Activated naive CD4-positive, alpha-beta T cell treated with anti-CD3 and anti-CD28 coated beads for 36 hours (primary cell): ENCODE measurements at places on chromosomes 3 and 15.
A peak's percentile ranks its signal among the peaks of the same experiment; 100 is the strongest.

GRCh38 chr3:183892610-183893214, 8.0 kb upstream of the PARL start:
- no peak for DNase-seq
- H3K27ac ChIP-seq, result no peak overlapping the region
- H3K4me3 ChIP-seq, result no peak overlapping the region
- H3K36me3 ChIP-seq, result no peaks in the 10 kb centered on the region
- H3K4me1 ChIP-seq, result peaks cover 3% of the 10 kb centered on the region

DNA sequence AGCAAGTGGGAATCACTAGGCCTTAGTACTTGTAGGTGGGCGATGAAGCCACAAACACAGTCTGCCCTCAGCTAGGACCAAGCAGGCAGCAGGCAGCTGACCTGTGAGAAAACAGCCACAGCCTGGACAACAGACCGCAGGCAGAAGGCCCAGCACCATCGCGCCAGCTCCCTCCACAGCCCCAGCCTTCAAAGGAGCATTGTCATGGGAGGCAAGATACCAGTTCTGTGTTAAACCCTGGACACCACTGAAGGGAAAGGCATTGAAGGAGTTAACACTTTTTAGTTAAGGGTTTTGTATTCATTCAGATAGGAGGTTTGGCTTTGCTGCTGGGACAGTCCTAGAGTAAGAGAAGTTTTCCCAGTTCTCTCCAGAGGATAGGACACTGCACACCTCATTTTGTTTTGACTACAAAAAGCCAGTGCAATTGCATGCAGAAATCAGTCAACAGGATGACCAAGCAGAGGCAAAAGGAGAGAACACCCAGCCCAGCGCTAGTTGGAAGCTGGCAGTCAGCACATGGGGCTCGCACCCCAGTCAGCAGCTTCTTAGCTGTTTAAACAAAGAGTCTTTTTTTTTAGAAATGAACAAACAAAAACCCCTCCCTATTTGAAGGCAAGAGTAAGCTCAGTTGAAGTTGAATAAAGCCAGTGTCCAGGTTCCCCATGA, 286.1 kb upstream of the TPM1 start:
- no peaks in the 10 kb centered on the region for H3K36me3 ChIP-seq
- no peak overlapping the region for H3K4me3 ChIP-seq
- no peak overlapping the region for H3K27ac ChIP-seq
- peaks cover 3% of the 10 kb centered on the region for H3K27me3 ChIP-seq

DNA sequence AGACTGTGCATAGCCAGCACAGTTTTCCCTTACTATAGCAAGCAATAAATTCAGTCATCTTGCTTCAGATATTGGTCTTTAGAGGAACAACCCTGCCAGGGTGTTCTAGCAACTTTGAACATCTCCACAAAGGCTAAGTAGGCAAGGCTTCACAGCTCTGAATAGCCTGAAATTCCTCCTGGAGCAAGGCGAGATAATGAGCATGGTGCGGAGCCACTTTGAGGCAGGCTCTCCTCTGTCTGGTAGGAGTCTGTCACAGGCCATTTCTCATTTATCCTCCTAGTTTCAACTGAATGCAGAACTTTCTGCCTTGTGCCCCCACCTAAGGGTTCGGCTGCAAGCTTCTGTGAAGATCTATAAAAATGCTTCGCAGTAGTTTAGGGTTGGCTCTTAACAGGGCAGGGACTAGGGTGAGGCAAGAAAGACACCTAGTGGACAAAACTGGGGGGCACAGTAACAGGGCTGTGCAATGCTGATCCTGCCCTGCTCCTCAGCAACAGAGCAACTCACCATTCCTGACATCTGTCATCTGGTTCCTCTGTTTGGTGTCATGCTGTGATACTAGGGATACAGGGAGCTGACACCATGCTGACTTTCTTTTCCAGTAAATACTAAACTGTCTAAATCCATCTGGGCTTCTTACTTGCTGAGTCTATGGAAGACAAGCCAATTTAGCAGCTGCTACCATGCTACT, 16.6 kb upstream of the EHHADH start:
- H3K36me3 ChIP-seq, result no peaks in the 10 kb centered on the region
- peak; percentile 8 for DNase-seq
- H3K27me3 ChIP-seq, result peaks cover 25% of the 10 kb centered on the region
- H3K27ac ChIP-seq, result no peak overlapping the region

DNA sequence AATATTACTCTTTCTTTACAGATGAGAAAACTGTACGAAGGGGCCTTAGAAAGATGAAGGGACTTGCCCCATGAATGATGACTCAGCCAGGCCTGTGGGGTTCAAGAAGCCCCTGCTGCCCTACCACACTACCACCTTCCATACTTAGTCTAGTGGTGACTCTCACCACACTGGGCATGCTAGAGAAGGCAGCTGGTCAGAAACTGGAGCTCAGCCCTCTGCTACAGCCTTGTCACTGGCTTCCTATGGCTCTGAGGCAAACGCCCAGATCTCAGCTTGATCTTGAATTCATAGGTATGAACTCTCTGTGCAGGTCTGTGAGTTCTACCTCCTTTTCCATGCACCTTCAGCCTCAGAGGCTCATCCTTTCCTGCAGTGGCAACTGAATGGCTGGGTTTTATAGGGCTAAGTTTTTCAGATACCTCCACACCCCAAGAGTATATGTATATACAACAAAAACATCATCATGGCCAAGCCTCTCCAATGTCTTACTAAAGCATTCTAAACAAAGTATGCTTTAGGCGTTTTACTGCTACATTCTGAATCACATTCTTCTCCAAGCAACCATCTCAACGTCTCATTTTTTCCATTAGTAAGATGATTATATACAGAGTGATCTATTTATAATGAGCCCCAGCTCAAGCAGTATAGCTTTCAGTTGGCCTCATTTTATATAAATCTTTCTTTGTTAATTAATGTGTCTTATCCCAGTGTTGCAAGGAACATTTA, 234.1 kb downstream of the GREM1 start:
- no peak for DNase-seq
- H3K27ac ChIP-seq, result no peak overlapping the region
- H3K36me3 ChIP-seq, result no peaks in the 10 kb centered on the region
- H3K4me3 ChIP-seq, result no peak overlapping the region
- H3K4me1 ChIP-seq, result no peaks in the 10 kb centered on the region
